Endodermal cell (in vitro differentiated cells): ENCODE measurements at places on chromosomes 2 and 18. TPM values are rescaled to one million over a fixed set of nuclear protein-coding genes. Genes with fewer than 3 reads are reported as not detected.

- H3K4me1 ChIP-seq, result no peaks in the 10 kb centered on the region
- no peak overlapping the region for H3K27ac ChIP-seq
- H3K27me3 ChIP-seq, result no peaks in the 10 kb centered on the region
- no peak for DNase-seq
These were observed 5.9 kb downstream of the SCYGR3 start for GRCh38 chr2:227608561-227609338.

NTSR2 gene
- not detected in 2 replicates for total RNA-seq

DNA sequence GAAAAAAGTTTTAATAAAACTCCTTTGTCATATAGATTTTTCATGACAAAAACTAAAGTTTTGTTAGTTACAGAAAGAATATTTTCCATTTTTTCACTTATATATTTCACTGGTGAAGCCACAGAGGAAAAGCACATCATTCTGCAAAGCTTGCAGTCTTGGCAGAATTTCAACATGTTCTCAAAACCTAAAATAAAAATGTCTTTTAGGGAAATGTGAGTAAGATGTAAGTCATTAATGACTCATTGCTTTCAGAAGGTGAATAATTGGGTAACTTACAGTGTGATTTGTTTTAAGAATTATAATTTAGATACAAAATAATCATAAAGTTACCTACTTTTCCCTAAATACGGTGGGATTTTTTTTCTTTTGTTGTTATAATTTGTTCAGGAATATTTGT lies 43.4 kb upstream of the TNFRSF11A start:
- H3K4me3 ChIP-seq, result no peak overlapping the region
- DNase-seq, result no peak
- H3K27me3 ChIP-seq, result no peaks in the 10 kb centered on the region

DNA sequence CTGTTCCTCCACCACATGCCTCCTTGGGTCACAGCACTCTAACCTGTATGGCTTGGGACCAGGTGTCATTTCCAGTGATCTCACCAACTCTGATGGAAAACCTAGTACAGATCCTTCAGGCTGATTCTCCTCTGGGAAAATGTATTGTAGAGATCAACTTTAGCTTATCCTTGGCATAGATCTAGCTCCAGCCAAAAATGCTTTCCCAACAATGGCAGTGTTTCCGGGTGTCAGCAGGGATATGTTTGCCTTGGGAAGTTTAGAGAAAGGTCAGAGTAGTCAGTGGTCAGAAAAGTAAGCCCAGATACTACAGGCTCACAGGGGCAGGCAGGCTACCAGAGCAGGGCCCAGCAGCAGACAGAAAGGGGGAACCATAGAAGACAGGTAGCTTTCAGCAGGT lies 73.6 kb downstream of the CD8B2 start:
- H3K27me3 ChIP-seq, result no peaks in the 10 kb centered on the region
- no peak overlapping the region for H3K27ac ChIP-seq
- H3K4me3 ChIP-seq, result no peak overlapping the region
- no peak for DNase-seq
- H3K36me3 ChIP-seq, result no peaks in the 10 kb centered on the region

TGFA gene
- total RNA-seq, result 2.0 and 2.3 TPM in 2 replicates

DNA sequence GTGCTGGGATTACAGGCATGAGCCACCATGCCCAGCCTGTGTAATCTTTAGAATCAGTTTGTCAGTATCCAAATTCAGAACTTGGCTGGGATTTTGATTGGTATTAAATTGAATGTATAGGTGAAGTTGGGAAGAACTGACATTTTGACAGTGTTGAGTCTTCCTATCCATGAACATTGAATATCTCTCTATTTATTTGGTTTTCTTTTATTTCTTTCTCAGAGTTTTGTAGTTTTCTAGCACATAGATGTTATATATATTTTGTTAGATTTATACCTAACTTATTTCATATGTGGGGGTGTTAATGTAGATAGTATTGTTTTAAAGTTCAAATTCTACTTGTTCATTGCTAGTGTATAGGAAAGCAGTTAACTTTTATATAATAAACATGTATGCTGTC lies 31.5 kb downstream of the CEP192 start:
- no peak for DNase-seq
- H3K36me3 ChIP-seq, result peaks cover 90% of the 10 kb centered on the region
- no peak overlapping the region for H3K4me3 ChIP-seq
- H3K4me1 ChIP-seq, result no peaks in the 10 kb centered on the region

- H3K4me3 ChIP-seq, result no peak overlapping the region
- no peaks in the 10 kb centered on the region for H3K27me3 ChIP-seq
- DNase-seq, result no peak
- peaks cover 3% of the 10 kb centered on the region for H3K4me1 ChIP-seq
- H3K27ac ChIP-seq, result no peak overlapping the region
These were observed 82.8 kb downstream of the GLI2 start for GRCh38 chr2:120818441-120818920.

DNA sequence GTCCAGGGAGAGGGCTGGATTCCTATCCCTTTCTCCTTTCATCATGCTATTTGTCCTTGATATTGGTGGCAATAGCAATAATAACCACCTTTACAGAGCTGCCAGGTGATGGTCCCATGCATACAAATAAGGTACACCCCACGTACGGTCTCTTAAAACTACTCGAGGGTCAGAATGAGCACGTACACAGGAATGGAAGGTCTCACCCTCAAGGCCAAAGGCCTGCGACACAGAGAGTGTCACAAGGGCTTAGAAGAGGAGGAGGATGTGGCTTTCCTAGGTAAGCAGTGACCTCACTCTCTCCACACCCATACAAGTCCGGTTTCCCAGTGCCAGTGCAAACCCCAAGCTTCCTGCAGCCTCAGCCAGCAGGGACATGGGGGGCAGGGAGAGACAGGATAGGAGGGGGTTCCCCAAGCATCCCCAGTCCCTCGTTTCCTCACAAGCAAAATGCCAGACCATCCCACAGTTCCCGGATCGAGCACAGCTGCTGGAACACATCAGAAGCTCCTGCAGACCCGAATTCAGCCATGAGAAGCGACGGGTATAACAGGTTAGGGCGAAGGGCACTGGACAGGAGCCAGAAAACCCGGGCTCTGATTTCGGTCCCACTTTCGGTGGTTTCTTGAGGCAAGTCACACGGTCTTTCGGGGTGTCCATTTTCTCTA lies 49.2 kb downstream of the PLB1 start:
- no peak for DNase-seq
- peak overlapping the region; percentile 58 for H3K4me3 ChIP-seq
- H3K27ac ChIP-seq, result no peak overlapping the region
- H3K4me1 ChIP-seq, result peaks cover 28% of the 10 kb centered on the region

DNA sequence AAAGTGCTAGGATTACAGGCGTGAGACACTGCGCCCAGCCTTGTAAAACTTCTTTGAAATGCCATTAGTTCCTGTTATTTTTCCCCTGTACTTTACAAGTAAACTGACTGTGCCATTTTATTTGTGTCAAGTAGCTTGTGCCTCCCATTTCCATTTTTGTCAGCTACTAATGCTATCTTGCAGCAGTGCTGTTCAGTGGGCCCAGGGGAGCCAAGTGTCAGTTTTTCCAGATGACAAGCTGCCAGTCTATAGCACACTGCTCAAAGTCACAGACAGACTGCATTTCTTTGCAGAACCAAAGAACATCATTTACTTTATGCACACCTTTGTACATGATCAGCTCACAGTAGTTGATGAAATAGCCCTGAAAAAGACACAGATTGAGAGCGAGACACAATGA lies 901.3 kb upstream of the CDH2 start:
- no peaks in the 10 kb centered on the region for H3K36me3 ChIP-seq
- no peak overlapping the region for H3K4me3 ChIP-seq
- no peaks in the 10 kb centered on the region for H3K27me3 ChIP-seq
- no peak overlapping the region for H3K27ac ChIP-seq
- no peak for DNase-seq

PSMD14 gene
- 78.3 and 88.4 TPM in 2 replicates for total RNA-seq

SPATA3 gene
- total RNA-seq, result not detected in 2 replicates

GALNT5 gene
- 0.05 TPM in 1 of 2 replicates, not detected in the other for total RNA-seq

DNA sequence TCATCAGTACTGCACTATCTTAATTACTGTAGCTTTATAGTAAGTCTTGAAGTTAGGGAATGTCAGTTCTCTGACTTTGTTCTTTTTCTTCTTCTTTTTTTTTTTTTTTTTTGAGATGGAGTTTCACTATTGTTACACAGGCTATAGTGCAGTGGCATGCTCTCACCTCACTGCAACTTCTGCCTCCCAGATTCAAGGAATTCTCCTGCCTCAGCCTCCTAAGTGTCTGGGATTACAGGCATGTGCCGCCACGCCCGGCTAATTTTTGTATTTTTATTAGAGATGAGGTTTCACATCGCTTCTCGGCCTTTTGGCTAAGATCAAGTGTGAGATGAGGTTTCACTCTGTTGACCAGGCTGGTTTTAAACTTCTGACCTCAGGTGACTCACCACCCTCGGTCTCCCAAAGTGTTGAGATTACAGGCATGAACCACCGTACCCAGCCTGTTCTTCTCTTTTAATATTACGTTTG lies 41.9 kb upstream of the TANC1 start:
- peaks cover 8% of the 10 kb centered on the region for H3K4me1 ChIP-seq
- no peak overlapping the region for H3K27ac ChIP-seq
- H3K36me3 ChIP-seq, result no peaks in the 10 kb centered on the region
- no peaks in the 10 kb centered on the region for H3K27me3 ChIP-seq

CYRIA gene
- 0.63 to 0.86 TPM (median 0.73 TPM) in 3 replicates for total RNA-seq

DNA sequence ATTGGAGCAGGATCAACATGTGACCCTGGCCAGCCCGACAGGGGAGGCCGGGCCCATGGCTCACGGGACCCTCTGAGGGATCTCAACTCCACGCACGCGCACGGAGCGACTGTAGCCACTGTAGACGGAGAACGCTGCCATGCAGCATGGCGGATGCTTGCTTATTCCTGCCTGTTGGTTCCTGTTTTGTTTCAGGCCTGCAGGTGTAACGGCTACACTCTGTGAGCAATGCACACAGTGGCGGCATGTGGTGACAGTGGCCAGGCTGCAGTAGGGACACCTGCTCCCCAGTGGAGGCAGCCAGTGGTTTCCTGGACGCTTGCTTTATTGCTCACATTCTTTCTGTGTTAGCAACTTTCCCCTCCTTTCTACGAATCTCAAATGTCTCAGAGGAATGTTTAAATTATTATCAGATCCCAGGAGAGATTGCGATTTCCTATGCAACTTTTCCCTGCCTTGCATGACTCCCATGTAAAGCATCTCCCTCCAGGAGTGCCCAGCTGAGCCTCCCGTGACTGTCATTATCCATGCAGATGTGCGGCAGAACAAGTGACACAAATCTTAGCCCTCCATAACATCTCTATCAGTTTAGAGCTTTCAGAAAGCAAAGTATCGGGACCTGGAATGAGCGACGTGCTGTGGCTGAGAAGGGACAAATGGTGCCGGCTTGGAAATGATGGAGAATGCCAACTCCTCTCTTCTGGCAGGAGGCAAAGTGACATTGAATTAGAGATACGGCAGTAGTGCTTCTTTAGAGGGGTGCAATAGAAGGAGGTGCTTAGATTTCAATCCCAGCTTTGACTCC lies 209.7 kb downstream of the ASB1 start:
- no peak overlapping the region for H3K4me3 ChIP-seq
- H3K36me3 ChIP-seq, result no peaks in the 10 kb centered on the region
- no peaks in the 10 kb centered on the region for H3K27me3 ChIP-seq
- no peak overlapping the region for H3K27ac ChIP-seq
- DNase-seq, result no peak

- H3K4me3 ChIP-seq, result no peak overlapping the region
- peaks cover 51% of the 10 kb centered on the region for H3K36me3 ChIP-seq
- no peaks in the 10 kb centered on the region for H3K27me3 ChIP-seq
These were observed 37.4 kb downstream of the SOCS6 start for GRCh38 chr18:70326255-70326654.

DNA sequence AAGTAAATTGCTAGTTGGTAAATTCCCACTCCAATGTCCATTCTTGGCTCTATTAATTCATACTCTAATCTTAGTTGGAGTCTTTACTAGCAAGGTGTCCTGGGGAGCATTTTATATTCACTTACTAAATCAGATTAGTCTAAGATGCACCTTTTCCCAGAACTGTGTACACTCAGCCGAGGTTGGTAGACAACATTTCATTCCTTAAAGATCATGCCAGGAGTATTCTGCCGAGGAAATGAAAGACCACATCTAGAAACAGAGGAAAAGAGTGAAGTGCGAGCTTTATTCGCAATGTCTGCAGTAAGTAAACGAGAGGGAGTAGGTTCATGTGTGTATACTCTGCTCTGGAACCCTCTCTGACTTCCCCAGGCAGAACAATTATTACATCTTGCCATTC lies 14.6 kb upstream of the KYNU start:
- DNase-seq, result no peak
- H3K4me1 ChIP-seq, result no peaks in the 10 kb centered on the region
- no peak overlapping the region for H3K27ac ChIP-seq
- H3K36me3 ChIP-seq, result no peaks in the 10 kb centered on the region
- no peaks in the 10 kb centered on the region for H3K27me3 ChIP-seq

- H3K4me3 ChIP-seq, result peak overlapping the region; percentile 86
- no peak overlapping the region for H3K27ac ChIP-seq
- DNase-seq, result peak; percentile 89
- peaks cover 2% of the 10 kb centered on the region for H3K4me1 ChIP-seq
- H3K36me3 ChIP-seq, result no peaks in the 10 kb centered on the region
These were observed 456 bp downstream of the LRP1B start for GRCh38 chr2:142130111-142131009.

AP1S3 gene
- 1.9 to 6.9 TPM (median 6.0 TPM) in 3 replicates for total RNA-seq

- H3K4me3 ChIP-seq, result no peak overlapping the region
- H3K27me3 ChIP-seq, result no peaks in the 10 kb centered on the region
- DNase-seq, result no peak
- no peaks in the 10 kb centered on the region for H3K36me3 ChIP-seq
- H3K27ac ChIP-seq, result no peak overlapping the region
- H3K4me1 ChIP-seq, result no peaks in the 10 kb centered on the region
These were observed 148.5 kb downstream of the TTC32 start for GRCh38 chr2:19753314-19753713.

TUBA3E gene
- not detected in 3 replicates for total RNA-seq

GRCh38 chr2:69721022-69721421 lies 20.9 kb upstream of the ANXA4 start:
- H3K36me3 ChIP-seq, result no peaks in the 10 kb centered on the region
- no peak overlapping the region for H3K4me3 ChIP-seq
- H3K27ac ChIP-seq, result no peak overlapping the region
- DNase-seq, result no peak
- no peaks in the 10 kb centered on the region for H3K4me1 ChIP-seq
- H3K27me3 ChIP-seq, result no peaks in the 10 kb centered on the region

DNA sequence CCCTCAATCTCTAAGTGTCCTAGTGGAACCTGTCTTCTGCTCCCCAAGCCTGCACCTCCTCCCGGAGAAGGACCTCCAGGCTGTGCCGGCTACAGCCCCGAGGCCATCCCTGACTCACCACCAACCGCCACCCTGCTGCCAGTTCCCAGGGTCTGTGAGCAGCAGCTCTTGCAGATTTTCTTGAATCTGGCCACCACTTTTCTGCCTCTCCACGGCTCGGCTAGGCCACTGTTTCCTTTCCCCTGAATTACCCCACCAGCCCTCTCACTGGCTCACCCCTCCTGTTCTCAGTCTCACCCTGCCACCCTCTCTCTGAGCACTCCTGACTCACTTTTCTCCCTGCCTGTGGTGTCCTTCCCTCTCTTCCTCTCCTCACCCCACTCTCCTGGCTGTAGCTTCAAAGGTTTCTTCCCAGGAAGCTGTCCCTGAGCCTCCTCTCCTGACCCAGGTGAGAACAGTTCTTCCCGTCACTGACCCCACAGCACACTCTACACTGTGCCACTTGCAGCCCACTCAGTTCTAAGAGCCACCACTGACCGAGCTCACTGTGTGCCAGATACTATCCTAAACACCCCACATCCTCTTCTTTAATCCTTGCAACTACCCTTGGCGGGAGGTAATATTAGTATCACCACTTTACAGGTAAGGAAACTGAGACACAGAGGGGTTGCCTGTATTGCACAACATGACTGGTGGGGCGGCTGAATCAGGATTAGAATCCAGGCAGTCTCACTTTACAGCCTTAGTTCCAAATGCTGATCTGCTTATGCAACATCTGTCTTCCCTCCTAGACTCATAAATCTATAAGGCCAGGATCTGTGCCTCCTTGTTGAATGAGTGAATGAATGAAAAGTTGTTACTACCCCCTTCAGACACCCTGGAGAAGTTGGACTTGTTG lies 111.6 kb downstream of the SMAD7 start:
- peaks cover 4% of the 10 kb centered on the region for H3K36me3 ChIP-seq
- H3K4me1 ChIP-seq, result peaks cover 25% of the 10 kb centered on the region
- DNase-seq, result no peak
